A549 (cell line): ENCODE measurements at places on chromosomes 16 and 17. TPM values are rescaled to one million over a fixed set of nuclear protein-coding genes. Genes with fewer than 3 reads are reported as not detected.

DNA sequence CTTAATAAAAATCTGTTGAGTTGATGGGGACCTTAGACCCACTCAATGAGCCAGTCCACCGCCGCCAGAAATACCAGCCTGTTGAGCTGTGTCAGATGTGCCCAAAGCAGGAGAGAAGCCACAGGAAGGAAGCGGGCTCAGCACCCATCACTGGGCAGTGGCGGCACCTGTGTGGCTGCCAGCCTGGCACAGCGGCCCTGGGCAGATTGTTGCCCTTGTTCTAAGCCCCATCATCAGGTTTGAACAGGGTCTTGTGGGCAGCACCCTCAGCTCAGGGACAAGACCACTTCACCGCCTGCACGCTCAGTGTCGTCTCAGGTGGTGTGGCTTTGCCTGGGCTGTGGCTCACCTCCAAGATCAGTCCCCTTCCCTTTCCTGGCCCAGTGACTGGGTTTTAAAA is 9.3 kb downstream of the ENDOV start:
- DNase-seq, result no peak

DNA sequence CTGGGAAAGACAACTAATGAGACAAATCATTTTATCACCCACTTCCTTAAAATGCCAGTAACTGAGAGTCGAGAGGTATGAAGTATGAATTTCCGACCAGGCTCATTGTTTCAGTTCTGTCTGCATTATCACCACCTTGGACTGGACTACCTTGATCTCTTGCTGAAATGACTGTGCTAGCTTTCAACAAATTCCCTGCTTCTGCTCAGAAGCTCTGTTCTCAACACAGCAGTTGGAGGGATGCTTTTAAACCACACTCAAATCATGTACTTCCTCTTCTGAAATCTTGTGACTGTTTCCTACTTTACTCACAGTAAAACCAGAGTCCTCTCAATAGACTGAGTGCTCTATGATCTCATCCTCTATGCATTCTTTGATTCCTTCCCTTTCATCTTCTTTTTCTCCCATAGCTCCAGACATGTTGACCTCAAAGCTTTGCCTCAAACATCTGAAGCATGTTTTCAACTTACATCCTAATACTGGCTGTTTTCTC is 195.8 kb downstream of the KCNJ2 start:
- no peak for DNase-seq

DNA sequence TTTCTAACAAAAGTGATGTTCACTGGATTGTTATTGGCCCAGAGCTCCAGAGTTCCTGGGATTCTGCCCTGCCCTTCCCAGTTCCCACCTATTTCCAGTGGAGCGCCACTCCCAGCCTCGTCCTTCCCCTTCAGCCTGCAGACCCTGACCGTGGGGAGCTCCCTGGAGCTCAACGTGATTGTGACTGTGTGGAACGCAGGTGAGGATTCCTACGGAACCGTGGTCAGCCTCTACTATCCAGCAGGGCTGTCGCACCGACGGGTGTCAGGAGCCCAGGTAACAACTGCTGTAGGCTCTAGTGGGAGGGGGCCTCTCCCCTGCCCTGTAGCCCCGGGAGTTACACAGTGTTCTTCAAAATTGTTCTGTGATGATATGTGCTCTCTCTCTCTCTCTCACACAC is 11.8 kb downstream of the COX6A2 start:
- DNase-seq, result no peak

Gene CEMP1
- polyA plus RNA-seq, result not detected in 3 replicates

DNA sequence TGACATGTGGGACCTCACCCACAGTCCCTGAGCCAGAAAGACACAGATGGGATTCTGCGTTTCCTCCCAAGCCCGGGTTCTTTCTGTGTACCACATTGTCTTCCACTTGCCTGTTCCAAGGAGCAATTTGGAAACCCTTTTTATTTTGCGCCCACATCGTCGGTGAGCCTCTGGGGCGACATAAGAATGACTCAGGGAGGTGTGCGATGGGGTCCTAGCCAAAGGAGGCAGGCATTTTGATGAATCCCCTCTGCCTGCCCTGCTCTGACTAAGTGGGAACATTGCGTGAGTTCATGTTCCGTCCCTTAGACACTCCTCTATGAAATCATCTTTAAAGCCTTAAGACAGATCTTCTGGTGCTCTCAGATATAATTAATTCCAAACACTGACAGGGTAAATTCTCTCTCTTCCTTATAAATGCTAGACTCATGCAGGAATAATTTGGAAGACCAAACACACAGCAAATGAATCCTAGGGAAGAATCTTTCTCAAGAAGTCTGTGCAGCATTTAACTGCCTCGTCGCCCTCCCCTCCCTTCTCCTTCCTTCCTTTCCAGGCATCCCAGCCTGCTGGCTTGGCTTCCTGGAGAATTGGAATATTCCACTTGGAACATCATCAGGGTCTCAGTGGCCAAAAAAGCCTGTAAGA is 52.7 kb upstream of the FOXF1 start:
- no peak for DNase-seq

DNA sequence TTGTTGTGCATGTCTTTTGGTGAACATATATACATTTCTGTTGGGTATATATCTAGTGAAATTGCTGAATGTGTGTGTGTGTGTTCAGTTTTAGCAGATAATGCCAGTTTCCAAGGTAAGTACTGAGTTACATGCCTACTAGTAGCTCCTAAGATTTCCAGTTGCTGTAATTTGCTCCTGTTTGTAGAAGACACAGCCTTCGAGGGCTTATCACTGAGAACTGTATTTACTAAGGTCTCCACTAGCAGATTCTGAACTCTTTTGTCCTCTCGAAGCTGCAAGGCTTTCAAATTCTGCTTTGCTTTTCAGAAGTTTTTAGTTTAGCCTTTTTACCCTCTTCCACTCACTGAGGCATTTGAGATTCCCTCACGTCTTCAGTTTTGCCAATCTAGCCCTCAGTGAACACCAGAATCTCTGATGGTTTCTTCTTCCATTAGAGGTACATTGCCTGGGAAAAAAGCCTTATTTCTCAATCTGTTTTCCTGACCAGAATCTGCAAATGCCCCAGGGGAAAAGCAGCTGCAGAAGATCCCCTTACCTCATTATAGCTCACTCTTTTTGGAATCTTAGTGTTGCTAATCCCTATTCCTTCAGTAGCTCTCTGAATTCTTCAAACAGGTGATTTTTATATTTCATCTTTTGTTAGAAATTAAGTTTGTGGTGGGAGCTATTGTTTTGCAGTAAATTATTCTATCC is 52.9 kb downstream of the NF1 start:
- no peak for DNase-seq

DNA sequence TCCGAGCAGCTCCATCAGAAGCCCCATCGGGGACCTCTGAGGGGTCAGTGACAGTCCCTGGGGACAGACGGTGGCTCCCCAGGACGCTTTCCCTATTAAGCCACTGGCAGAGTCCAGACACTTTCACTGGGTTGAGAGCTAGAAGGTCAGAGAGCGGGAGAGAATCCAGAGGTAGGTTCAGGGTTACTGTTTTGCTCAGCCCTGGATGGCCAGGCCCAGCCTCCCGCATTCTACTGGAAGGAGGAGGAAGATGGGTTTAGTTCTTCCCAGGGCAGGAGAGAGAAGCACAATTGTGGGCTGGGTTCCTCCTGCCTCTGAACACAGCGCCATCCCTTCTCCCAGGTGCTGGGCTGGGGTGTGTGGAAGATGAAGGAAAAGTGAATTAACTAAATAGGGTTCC is 452.8 kb downstream of the SLC39A11 start:
- no peak for DNase-seq

Gene CES4A
- polyA plus RNA-seq, result 2.5 to 3.5 TPM (median 2.8 TPM) in 3 replicates

Gene NUP88
- polyA plus RNA-seq, result 121 to 133 TPM (median 121 TPM) in 3 replicates

DNA sequence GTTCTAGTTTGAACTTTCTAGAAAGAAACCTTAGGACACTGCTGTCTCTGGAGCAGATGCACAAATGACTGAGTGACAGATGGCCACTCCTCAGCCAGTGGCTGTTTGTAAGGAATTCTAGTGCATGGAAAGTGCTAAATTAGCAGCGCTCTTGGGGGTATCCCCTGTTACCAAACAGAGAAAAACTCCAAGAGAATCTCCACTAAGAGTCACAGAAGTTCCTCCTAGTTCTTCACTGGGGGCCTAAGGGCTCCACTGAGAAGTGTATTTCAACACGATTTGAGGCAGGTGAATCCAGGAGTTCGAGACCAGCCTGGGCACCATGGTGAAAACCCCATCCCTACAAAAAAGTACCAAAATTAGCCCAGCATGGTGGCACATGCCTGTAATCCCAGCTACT is 18.1 kb upstream of the IRF8 start:
- no peak for DNase-seq

Gene CCL15
- polyA plus RNA-seq, result not detected in 3 replicates

DNA sequence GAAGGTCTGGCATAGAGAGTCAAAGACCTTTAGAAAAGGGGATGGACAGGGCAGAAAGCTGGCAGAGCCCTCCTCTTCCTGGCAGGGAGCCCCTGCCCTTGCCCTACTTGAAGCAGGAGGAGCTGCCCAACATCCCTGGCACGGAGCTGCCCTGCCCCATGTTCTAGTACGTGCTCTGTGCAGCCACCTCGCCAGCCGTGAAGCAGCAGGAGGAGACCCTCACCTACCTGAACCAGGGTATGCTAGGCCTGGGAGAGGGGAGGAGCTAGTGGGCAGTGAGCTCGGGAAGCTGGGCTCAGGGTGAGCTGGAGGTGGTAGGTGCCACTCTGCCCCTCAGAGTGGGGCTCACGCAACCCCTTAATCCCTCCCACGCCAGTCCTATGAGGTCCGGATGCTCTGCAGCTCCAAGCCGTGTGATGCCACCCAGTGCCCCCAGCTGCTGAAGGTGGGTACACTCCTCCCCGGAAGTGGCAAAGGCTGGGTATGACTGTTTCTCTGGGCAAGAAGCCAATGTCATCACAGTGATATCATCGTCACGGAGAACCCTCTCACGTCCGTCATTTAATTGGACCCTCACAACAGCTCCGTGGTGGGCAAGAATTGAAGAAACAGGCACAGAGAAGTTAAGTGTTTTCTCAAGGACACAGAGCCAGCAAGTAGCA is 12.7 kb upstream of the STAC2 start:
- peak; percentile 95 for DNase-seq

Gene FOXN1
- not detected in 3 replicates for polyA plus RNA-seq

Gene WRAP53
- polyA plus RNA-seq, result 33.8 to 34.0 TPM (median 33.9 TPM) in 3 replicates

GRCh38 chr16:49867796-49868668 is 12.1 kb upstream of the ZNF423 start:
- DNase-seq, result no peak

GRCh38 chr16:920717-921116 is 50.1 kb downstream of the LMF1 start:
- no peak for DNase-seq

DNA sequence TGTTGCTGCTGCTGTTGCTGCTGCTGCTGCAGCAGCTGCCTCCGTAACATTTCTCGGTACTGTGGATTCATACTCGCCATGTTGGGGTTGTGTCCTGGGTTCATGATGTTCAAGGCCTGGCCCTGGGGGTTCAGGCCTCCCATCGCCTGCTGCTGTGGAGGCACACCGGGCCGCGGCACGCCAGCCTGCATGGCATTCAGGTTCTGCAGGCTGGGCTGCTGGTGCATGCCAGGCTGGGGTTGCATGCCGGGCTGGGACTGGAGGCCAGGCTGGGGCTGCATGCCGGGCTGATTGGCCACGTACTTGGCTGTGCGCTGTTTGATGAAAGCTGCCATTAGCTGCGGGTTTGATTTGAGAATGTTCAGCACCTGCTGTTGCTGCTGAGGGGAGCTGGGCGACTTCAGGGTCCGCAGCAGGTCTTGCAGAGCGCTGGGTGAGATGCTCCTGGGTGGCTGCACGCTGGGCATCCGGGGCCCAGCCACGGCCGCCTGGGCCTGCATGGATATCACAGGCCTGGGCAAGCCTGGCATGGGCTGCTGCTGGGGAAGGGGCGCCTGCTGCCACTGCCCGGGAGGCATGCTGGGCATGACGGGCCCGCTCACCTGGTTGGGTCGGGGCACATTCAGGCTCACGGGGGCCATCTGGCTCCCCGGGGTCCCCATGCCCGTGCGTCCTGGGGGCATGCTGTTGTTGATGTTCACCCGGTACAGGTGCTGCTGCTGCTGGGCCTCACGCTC is 11.3 kb upstream of the TRAP1 start:
- no peak for DNase-seq

DNA sequence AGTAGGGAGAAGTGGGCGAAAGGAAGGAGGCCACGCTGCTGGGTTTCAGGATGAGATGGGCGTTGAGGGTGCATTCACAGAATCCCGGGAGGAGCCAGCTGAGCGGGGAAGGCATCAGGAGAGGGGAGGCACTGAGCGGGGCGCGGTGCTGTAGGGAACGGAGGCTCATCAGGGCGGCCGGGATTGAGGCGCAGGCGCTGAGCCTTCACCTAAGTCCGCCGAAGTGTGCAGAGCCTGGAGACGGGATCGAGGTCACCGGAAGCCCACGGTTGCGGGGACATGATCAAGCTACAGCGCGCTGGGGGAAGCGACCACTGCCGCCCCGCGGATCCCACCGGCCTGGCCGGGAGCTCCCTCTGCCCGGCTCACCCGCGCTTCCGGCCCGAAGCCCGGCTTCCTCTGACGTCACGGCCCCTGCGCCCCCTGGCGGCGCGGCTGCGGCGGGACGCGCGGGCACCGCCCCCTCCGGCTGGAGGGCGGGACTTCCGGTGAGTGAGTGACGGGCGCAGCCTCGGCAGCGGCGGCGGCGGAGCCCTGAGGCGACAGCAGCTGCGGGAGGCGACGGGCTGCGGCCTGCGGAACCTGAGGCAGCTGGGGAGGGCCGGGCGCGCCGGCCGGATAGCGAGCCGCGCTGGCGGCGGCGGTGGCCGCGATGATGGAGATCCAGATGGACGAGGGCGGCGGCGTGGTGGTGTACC is at the start of gene MAPK8IP3:
Gene MAPK8IP3, plus strand, starts transcription at position 508 of the 698 bp plus-strand sequence. Its CDS starts 145 bp downstream, at position 653.
- peak; percentile 91 for DNase-seq

Gene KRT12
- not detected in 3 replicates for polyA plus RNA-seq

- no peak for DNase-seq
These were observed 2.4 kb downstream of the HIC1 start for GRCh38 chr17:2057175-2057759.

GRCh38 chr16:75254359-75254837 is 3.0 kb upstream of the BCAR1 start:
- peak; percentile 92 for DNase-seq

DNA sequence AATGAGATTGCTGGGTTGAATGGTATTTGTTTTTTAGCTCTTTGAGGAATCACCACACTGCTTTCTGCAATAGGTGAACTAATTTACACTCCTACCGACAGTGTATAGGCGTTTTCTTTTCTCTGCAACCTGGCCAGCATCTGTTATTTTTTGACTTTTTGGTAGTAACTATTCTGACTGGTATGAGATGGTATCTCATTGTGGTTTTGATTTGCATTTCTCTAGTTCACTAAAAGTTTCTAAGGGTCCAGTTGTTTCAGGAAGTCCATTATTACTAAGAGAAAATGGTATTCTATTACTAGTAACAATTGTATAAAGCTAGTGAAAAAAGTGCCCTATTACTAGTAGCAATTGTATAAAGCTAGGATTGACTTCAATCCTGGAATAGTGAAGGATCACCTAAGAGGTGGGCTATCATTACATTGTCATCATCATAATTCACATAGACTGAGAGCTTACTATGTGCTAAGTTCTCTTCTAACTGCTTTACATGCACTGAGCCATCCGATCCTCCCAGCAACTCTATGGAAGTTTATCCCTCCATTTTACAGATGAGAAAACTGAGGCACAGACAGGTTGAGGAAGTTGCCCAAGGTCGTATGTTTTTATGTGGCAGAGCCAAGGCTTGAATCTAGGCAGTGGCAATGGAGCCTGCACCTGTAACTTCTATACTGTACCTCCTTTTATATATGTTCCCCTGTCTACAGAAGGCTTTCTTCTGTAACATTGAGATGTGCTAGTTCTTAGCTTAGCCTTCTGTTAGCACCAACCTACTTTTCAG is 13.4 kb upstream of the SMIM36 start:
- DNase-seq, result no peak
